ENCODE measurements at places on chromosomes 5 and 9.

DNA sequence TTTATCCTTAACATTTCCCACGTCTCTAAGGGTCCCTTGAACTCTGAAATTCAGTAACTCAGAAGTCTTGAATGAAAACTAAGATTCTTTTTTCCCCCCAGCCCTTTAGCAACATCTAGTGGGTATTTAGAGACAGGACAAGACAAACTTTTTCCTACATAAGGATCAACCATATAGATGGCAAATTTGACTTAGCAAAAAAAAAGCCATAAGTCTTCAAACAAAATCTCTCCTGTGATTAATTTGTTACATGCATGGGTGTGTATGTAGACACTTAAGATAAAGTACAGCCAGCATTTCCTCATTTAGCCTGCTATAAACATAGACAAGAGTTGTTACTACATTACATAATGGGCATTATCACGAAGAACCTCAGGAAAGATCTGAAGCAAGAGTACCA, 29.1 kb upstream of the ANKRD31 start:
- DNase-seq, result peak; percentile 41

GRCh38 chr9:98917746-98918487, 25.8 kb upstream of the COL15A1 start:
- no peak for DNase-seq

DNA sequence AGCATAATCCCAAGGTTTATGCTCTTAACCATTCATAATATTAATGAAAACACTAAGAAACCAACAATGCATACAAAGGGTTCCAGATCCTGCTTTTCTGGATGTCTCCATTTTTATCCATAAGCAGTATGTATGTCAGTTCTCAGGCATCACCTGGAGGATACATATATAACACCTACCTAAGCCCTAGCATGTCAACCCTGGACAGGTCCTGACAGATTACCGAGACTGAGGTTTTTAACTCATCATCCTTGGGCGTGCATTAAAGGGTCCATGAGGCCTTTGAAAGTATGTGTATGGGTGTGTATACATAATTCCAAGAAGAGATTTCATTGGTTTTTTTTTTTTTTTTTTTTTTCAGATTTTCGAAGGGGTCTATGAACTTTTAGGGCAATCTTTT, 70.6 kb downstream of the SH3TC2 start:
- DNase-seq, result no peak

DNA sequence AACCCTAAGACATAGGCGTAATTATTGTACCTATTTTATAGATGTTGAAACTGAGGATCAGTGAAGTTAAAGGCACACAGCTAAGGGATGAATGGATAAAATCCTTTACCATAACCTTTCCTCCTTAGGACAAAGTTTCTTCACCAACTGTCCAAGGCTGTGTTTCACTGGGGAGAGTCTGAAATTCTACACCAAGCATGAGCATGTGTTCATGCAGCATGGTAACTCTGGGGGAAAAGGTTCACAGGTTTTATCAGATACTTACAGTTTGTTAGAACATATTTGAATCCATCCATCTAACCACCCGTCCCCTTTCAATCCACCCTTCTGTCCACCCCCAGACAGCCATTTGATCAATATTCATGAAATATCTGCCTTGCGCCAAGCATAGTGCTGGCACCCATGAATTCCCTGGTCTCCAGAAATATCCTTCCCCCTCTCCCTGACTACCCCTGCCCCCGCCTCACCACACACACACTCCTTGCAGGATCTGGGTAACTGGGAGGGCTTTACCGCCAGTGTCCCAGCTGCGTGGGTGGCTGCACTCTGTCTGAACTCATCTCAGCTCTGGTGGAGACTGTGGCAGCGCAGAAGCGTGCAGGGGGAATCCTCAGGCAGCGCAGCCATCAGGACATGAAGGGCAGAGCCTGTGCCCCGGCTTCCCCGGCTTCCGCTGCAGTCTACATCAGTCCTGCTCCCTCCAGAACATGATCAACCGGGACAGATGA, 6.3 kb upstream of the KCNIP1 start:
- DNase-seq, result no peak

DNA sequence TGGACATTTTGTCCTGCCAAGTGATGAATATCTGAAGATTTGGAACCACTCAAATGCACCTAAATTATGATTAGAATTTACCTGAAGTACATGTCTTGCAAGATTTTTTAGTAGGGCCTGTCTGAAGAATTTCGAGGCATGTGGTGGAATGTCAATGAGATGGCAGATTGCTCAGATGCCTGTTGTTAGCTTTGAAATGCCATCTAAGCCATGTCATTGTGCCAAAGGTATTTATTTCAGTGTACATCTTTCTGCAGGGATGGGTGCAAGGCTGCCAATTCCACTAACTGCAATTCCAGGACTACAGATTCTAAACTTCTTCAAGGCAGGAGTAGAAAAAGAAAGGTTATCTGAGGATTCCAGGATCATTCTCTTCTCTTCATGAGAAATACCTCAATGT, 9.1 kb upstream of the GNAQ start:
- no peak for DNase-seq

DNA sequence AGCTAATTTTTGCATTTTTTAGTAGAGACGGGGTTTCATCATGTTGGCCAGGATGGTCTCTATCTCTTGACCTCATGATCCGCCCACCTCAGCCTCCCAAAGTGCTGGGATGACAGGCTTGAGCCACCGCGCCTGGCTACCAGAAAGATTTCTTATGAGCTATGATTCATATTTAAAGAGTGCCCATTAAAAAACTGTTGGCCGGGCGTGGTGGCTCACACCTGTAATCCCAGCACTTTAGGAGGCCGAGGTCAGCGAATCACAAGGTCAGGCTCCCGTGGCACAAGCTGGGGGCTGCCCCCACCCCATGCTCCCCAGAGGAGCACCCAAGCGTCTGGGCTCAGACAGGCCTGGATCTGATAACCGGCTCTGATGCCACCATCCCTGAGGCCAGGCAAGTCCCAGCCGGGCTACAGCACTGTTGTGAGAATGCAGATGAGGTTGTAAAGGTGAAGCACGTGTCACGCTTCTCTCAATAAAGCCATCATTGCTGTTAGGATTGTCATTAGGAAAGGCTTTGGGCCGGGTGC, 13.9 kb downstream of the QRFP start:
- DNase-seq, result no peak

DNA sequence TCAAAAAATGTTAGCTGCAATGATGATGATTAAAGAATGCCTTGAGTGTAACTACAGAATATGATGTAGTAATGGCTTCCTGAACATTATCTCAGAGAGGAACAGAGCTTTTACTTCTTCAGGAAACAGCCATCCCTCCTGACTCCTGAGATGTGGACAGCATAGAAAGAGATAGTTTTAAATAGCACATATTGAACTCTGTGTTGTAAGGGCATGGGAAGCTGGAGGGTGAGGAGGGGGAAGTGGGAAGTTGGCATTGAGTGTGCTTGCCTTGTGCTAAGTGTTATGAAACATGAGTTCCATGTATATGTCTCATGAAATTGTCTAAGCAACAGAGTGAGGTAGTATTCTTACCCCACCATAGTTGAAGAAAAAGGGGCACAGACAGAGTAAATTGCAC, 161.5 kb upstream of the SLC28A3 start:
- no peak for DNase-seq

- no peak for DNase-seq
Measured at GRCh38 chr5:157198277-157198986, 17.8 kb downstream of the ITK start.

GRCh38 chr9:89325733-89326132, 7.4 kb downstream of the SECISBP2 start:
- DNase-seq, result no peak

DNA sequence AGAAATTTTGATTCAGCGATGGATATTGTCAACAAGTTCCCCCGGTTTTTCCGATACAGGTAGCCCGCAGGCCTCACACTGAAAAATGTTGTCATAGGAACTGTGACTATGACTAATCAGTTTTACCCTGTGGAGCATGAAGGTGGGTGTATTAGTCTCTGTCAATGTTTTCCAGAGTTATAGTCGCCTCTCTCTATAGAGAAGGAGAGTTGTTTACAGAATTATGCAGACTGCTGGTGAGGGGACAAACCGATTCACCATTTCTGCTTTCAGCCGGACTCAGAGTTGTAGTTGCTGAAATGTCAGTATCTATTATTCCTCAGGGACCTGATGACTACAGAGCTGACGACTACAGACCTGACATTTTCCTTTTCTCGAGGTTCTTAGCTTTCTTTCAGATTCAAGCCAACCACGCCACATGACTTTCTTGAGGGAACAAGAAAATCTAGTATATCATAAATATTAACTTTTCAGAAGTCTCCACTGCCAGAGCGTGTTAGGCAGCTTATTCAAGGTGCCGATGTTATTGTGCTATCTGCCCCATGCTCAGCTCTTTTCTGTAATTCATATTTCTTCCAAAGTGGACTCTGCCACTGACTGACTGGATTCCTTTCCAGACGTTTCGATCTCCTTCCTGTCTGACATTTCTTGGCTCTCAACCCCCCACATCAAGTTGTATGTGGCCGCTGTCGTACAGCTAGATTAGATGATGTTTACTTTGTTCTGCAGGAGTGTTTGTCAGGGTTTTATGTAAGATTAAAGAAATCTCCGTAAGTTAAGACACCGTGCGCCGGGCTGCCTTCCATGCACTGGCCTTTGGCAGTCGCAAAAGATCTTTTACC, 178.1 kb downstream of the FGF1 start:
- no peak for DNase-seq

DNA sequence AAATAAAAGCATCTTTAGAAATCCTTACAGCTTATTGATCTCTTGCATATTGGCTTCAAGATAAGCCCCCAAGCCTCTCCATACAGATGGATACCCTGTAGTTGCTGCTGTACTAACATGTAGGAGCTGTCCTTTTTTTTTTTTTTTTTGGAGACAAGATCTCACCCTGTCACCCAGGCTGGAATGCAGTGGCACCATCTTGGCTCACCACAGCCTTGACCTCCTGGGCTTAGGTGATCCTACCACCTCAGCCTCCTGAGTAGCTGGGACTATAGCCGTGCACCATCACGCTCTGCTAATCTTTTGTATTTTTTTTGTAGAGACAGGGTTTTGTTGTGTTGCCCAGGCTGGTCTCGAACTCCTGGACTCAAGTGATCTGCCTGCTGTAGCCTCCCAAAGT, 35.4 kb downstream of the SNX30 start:
- DNase-seq, result no peak

DNA sequence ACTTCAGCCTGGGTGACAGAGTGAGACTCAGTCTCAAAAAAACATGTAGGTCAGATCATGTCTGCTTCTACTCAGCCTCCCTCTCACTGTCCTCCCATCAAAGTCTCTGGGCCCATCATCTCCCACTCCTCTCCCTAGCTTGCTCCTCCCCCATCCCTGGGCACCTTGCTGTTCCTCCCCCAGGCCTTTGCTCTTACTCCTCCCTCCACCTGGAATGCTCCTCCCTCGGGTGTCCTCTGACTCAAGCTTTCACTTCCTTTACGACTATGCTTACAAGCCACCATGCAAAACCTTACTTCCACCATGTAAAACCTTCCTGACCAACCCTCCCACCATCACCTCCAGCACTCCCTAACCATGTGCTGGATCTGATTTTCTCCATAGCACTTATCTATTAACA, 51.5 kb downstream of the MTMR12 start:
- DNase-seq, result no peak

- no peak for DNase-seq
Measured at GRCh38 chr9:9395539-9395938, 1217.3 kb downstream of the PTPRD start.

- DNase-seq, result no peak
Measured at GRCh38 chr5:66423484-66423883, 172.7 kb upstream of the MAST4 start.

- DNase-seq, result no peak
Measured at GRCh38 chr9:26157411-26157810, 479.2 kb upstream of the TUSC1 start.

DNA sequence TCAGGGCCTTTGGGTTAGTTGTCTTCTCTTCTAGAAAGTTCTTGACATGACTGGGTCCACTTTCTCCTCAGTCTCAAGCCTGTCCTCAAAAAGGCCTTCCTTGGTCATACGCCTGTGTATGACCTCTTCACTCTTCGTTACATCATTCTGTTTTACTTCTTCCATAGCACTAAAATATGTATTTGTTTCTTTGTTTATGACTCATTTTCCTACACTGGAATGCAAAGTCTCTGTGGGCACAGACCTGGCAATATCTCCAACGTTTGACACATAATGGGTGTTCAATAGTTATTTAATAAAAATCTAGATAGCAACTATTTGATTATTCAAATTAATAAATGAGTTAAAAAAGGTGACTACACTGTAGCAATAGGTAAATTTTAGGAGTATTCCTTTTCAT, 85.1 kb downstream of the YIPF5 start:
- DNase-seq, result no peak

DNA sequence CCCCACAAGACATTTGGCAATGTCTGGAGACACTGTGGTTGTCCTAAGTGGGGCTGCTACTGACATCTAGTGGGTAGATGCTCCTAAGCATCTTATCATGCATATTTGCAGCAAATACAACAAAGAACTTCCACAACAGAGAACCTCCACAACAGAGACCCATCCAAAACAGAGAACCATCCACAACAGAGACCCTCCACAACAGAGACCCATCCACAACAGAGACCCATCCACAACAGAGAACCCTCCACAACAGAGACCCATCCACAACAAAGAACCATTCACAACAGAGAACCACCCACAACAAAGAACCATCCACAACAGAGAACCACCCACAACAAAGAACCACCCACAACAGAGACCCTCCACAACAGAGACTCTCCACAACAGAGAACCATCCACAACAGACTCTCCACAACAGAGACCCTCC, 32.8 kb downstream of the ARPC5L start:
- peak; percentile 36 for DNase-seq

GRCh38 chr5:31638748-31639418, at the start of gene PDZD2:
PDZD2 (plus strand) TSS chr5:31639131.
- peak; percentile 73 for DNase-seq

GRCh38 chr9:87020169-87020950, 73.1 kb upstream of the GAS1 start:
- no peak for DNase-seq

DNA sequence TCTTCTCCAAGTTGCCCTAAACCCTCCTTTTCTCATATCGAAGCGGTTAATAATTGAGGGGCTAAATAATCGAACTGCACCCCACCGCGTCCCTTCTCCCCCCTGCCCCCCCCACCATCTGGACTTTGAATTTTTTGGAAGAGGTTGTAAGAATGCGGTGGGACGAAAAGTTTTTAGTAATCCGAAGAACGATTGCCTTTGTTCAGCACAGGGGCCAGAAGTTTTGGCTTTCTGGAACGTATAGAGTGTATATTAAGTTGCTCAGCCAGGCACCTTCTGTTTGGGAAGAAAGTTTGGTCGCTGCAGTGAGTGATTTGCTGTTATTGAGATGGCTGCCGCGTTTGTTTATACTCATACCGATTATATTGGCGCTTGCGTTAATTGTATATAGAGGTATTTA, 518 bp downstream of the ERBIN start:
- DNase-seq, result no peak

DNA sequence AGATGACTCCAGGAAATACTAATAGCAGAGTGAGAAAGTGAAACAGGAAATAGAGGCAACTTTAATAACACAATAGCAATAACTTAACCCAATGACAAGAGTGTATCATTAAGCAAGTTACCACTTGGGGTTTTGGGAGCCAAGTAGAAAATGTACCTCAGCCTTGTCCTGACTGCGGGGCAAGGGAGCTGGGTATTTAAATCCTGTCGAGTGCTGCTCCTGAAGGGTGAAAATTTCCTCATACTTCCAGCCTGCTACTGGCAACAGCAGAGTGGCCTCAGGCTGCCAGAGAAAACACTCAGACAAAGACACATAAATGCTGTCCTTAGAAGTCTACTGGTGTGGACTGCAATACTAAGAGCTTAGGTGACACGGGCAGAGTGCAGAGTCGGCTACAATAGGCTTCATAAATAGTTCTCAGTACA, 112.5 kb upstream of the EMB start:
- DNase-seq, result no peak

Data from fibroblast of skin of back (primary cell).